ENCODE measurements at places on chromosomes 13 and 19.

- no peak for DNase-seq
Observed at GRCh38 chr13:75803164-75803611, 167.1 kb downstream of the LMO7 start.

GRCh38 chr19:32691291-32691951 is at the start of gene NUDT19:
NUDT19 (plus strand) TSS chr19:32691821; CDS start chr19:32691961, 140 bp downstream.
- DNase-seq = peak; percentile 79

GRCh38 chr13:79406597-79406908 is 498 bp upstream of the RBM26 start:
- DNase-seq = no peak

DNA sequence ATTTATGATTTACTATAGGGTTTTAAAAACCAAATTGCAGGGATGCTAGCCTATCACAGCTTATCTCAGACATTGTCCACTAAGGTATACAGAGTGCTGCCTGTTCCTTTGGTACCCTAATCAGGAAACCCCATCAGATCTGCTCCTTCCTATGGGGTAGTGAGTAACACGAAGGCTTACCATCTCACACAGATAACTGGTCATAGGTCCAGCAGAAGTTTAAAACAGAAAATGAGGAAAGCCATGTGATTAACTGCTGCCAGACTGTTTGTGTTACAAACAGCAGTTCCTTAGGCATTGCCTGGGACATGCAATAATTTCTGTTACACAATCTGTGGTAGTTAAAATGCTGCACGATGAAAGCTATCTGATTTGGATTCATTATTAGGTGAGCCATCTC is 53.5 kb upstream of the ALOX5AP start:
- no peak for DNase-seq

DNA sequence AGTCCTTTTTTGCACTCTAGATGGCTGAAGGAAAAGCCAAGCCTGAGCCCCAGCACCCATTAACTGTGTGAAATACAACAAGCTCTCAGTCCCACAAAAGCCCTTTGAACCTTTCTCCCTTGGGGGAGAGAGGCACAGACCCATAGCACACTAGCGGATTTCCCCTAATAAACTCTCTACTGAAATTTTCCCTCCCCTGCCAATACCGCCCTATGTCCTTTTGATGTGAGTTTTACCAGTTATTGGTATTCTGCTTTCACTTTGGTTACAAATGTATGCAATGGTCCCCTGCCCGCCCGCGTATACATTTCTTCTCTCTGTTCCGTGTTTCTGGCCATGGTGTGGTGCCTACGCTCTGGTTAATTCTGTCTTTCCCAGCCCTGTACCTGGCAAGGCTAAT is 54.0 kb upstream of the MYO16 start:
- DNase-seq = no peak

DNA sequence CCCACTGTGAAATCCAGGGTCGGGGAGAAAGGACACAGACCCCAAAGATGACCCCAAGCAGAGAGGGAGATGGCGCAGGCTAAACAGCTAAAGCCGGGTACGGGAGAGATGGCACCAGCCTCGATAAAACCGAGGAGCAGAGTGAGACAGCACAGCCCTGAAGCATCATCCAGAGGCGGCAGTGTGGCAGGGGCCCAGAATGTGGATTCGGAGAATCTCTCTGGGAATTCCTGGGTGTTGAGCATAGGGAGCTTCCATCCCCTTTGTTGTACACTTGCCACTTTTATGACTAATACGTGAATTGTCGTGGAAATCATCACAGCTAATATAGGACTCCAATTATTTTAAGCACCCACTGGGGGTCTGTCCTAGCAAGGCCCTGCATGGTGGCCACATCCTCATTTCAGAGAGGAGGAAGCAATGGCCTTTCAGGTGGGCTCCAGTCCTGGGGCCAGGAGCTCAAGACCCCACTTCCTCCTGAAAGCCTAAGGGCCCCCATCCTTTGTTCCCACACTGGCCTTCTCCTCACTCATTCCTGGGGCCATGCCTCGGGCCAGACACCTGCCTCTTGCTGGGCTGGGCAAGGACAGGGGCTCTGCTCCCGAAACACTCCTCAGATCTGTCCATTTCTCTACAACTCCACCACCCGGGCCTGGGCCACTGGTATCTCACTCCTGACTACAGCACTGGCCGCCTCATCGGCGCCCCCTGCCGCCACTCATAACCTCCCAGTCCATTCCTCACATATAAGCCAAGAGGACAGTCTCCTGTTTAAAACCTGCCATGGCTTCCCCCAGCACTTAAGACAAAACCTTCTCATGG is 29.3 kb upstream of the ATP1A3 start:
- DNase-seq = no peak

GRCh38 chr19:48319647-48320541 is 5.5 kb upstream of the EMP3 start:
- DNase-seq = no peak

DNA sequence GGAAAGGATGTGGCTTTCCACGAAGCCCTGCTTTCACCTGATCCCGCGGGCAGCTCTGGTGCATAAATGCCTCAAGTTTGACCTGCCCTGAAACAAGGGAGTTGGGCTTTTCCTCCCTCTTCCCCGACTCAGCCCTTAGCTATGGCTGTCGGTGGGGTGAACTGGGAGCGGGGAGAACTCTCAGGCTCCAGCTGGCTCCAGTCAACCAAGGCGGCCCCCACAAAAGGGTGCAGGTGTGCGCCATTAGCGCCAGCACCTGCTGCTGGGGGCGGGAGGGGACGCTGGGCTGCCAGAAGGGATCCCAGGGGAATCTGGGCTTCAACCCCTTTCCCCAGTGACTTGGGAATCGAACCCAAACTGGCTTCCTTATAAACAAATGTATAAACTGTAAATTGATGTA is 7.1 kb upstream of the DHRS12 start:
- no peak for DNase-seq

- no peak for DNase-seq
Observed at GRCh38 chr13:20633802-20634201, 66.8 kb downstream of the IFT88 start.

- DNase-seq = no peak
Observed at GRCh38 chr13:113034451-113035212, 65.6 kb downstream of the MCF2L start.

DNA sequence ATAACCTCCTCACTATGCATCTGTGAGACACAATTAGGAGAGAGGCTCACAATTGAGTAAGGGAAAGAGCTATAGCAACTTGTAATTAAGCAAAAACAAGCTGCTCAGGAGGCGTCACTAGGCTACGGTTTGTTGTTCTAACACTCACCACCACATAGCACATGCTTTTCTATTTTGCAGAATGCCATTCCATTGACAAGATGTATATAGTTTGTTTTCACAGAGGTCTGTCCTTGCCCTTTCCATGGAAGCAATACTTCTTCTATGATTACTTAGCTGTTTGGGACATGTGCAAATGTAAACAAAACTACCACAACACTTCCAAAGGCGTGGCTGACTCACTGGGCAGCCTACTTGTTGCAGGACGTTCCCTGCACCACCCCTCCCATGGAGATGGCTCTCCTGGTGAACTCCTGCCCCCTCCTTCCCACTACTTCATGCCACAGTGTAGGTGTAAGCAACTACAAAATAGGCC is 33.9 kb upstream of the FAM216B start:
- no peak for DNase-seq

DNA sequence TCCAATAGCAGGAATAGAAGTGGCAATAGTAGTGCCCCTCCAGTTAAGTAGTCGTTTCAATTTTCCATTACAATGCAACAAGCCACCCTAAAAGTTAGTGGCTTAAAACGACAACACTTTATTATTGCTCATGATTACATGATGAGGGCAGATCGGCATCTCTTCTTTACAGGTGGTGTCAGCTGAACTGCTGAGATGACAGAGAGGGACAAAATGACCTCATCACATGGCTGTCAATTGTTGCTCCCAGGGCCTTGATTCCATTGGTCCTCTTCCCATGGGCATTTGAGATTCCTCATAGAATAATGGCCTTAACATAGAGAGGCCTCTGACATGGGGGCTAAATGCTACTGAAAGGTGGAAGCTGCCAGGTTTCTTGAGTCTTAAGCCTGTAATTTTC is 679.8 kb upstream of the KLHL1 start:
- DNase-seq = no peak

DNA sequence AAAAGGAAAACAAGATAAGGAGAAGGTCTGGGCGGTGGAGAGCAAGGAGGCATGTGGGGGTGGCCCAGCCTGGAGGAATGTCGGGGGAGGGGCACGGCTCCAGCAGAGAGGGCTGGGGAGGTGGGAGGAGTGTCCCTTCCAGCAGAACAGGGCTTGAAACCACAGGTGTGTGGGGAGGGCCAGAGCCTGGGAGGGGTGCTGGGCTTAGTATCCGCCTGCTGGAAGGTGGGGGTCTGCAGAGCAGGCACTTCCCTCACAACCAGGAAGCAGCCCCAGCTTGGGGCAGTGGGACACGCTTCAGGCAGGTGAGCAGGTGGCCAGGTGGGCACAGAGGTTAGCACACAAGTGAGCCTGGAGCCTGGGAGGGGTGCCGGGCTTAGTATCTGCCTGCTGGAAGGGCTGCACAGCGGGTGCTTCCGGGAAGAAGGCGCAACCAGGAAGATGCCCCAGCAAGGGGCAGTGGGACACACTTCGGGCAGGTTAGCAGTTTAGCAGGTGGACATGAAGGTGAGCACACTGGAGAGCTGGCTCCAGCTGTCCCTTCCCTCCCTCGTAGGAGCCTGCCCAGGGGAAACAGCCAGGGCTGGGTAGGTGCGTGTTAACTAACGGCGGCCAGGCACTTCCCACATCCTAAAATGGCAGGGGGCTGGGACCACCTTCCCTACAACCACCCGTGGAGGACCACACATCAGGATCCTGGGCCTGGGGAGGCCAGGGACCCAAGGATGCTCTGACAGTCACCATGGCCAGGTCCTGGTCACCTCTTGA is 3.0 kb downstream of the GAS6 start:
- DNase-seq = no peak

- no peak for DNase-seq
Observed at GRCh38 chr13:113220141-113220598, 10.8 kb downstream of the CUL4A start.

DNA sequence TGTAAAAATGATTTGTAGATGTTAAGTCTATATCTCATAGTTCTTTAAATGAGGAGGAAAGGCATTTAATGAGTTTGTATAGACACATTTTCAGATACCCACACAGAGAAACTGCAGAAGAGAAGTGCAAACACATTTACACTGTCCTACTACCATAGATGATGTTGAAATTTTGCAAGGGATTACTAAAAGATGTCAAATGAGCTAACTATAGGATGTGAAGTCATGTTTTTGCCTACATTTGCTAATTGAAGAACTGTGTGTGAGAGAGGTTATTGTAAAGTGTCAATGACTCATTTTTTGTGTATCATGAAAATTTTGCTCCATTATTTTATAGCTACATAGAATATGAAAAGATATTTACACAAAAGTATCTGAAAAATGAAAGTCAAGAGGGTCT is 178.9 kb downstream of the ITGBL1 start:
- no peak for DNase-seq

DNA sequence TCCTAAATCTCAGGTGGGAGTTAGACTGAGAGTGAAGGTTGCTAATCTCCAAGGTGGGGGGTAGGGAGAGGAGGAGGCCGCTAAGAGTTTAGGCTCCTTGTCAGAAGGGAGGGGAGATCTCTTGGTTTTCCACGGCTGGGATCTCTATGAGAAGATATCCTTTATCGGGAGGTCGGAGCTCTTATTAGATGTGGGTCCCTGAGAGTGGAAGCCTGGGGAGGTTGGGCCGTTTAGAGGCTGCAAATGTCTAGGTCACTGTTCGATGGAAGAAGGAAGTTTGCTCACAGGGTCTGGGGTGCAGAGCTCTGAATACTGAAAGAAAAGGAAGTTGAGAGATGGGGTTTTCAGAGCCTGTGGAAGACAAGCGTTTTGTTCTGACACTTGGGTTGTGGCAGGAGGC is 3.8 kb downstream of the MYADM start:
- no peak for DNase-seq

- no peak for DNase-seq
Observed at GRCh38 chr13:45861322-45861721, 9.8 kb upstream of the SIAH3 start.

DNA sequence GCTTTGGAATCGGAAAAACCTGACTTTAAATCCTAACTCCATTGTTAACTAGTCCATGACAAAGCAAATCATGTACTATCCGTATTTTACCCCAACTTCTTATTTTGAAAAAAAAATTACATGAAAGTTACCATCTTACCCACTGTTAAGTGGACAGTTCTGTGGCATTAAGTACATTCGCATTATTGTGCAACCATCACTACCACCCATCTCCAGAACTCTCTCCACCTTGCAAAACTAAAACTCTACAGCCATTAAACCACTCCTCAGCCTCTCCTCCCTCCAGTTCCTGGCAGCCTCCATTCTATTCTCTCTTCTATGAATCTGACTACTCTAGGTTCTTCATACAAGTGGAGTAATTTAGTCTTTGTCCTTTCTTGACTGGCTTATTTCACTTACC is 176.5 kb downstream of the USP12 start:
- no peak for DNase-seq

DNA sequence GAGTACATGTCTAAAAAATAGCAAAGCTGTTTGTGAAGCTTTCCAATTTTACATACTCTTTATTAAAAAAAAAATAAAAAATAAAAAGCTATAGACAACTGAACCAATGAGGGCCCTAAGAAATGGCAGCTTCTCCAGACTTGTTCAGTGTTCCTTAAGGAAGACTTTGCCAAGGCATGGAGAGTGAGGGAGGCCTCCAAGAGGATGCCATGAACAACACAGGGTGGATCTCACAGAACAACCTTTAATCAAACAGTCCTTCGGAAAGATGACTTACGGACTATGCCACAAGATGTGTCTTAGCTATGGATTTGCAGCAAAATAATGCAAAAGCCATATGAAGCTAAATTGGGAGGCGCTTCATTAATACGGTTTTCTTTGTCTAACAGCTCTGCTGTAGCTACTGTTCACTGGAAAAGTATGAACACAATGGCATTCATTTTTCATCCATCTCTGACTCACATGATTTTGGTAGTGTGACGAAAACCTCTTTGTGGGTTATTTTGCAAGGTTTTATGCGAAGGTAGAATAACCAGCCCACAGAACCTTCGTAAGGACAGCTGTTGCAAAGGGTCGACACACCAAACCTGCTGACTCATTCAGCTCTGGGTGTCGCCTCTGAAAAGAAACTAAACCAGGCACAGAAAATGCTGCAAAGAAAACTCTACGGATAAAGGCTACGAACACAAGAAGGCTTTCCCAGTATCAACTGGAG is 27.7 kb downstream of the EFNB2 start:
- no peak for DNase-seq

- DNase-seq = no peak
Observed at GRCh38 chr13:90723381-90723780, 624.1 kb upstream of the MIR17HG start.

GRCh38 chr19:27822336-27822735 is 1390.6 kb downstream of the UQCRFS1 start:
- no peak for DNase-seq

DNA sequence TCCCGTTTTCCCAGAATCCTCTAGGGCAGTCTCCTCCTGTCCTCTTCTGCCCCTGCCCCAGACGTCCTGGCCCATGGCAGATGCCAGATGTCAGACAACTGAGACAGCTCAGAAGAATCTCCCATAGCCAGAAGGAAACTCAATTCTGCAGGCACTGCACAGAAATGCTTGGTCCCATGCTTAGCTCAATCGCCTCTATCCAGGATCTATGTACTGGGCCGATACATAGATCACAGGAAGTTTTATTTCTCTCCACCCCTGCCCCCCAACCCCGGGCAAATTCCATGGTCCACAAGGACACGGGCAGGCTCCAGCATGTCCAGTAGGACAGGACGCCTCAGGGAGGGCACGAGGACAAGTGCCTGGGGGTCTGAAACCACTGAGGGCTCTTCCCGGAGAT is 4.8 kb downstream of the MBD3 start:
- no peak for DNase-seq

GRCh38 chr13:20197361-20197834 is 4.7 kb upstream of the GJB2 start:
- DNase-seq = peak; percentile 25

GRCh38 chr13:60329221-60329923 is 67.6 kb upstream of the TDRD3 start:
- DNase-seq = no peak

All from GM12891 (cell line).